ENCODE measurements at places on chromosomes 5 and 9.

- DNase-seq, result no peak
These were observed 108.0 kb downstream of the ZSWIM6 start for GRCh38 chr5:61440086-61440485.

DNA sequence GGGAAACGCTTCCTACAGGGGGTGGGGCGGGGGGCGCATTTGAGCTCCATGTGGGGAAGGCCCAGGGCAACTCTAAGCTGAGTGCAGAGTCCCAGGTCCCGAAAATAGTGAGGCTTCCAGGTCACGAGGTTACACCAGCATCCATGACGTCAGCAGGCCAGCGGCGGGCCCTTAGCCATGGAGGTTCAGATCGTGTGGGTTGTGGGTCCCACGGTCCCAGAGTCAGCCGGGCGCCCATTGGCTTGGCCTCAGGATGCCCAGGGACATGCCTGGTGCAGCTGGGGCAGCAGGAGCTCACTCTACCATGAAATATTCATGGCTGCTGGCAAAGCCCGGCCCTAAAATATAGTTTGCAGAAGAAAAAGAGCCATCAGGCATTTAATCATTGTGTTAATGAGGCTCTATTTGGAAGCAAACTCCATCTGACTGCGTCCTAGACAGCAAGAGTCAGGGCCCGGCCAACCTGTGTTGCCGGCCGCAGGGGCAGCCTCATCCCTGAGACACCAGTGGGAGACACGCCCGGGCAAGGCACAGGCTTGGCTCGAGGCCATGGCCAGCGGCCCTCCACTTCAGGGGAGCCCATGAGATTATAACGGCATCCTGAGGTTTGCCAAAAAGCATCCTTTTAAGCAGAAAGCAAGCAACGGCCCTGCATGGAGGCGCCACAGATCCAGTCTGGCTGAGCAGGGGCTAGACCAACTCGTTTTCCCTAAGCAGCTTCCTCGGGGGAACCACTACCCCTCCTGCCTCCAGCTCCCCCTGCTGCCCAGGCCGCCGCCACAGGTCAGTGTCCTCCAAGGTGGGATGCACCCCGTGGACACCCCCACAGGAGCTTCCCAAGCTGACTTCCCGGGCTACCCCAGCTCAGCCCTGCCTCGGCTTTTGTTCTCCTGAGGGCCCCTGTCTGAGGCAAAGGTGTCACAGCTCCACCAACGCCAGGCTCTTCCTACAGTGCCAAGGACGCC is 108.9 kb upstream of the PPP1R26 start:
- DNase-seq, result no peak

DNA sequence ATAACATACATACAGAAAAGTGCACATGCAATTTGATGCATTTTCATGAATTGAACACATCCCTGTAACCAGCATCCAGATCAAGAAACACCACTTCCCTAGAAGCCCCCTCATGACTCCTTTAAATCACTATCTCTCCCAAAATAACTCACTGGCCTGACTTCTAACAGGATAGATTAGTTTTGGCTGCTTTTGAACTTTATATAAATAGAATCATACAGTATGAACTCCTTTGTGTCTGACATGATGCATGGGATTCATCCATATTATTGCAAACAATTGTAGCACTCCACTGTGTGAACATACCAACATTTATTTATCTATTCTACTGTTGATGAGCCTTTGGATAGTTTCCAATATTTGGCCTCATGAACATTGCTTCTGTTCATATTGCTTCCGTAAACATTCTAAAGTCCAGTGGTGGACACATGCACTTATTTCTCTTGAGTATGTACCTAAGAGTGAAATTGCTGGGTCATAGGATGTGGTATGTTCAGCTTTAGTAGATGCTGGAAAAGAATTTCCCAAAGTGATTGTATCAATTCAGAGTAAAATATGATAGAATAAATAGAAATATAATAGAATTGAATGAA is 148.7 kb upstream of the GDNF start:
- DNase-seq, result no peak

GRCh38 chr9:37187292-37187691 is 66.9 kb downstream of the ZCCHC7 start:
- no peak for DNase-seq

- DNase-seq, result no peak
These were observed 1.8 kb downstream of the PDLIM4 start for GRCh38 chr5:132259069-132259851.

DNA sequence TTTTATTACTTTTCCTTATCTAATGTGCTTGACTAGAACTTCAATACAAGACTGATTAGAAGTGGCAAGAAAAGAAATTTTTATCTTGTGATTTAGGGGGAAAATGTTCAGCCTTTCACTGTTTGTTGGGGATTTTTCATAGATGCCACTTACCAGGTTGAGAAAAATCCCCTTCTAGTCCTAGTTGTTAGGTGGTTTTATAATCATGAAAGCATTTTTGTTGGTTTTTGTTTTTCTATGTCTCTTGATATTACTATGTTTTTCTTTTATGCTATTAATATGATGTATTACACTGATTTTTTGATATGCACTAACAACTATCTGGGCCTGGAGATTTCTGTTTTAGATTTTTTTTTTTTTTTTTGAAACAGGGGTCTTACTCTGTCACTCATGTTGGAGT is 134.0 kb downstream of the PARP8 start:
- DNase-seq, result no peak

GRCh38 chr5:56848206-56848605 is 32.9 kb downstream of the MAP3K1 start:
- no peak for DNase-seq

DNA sequence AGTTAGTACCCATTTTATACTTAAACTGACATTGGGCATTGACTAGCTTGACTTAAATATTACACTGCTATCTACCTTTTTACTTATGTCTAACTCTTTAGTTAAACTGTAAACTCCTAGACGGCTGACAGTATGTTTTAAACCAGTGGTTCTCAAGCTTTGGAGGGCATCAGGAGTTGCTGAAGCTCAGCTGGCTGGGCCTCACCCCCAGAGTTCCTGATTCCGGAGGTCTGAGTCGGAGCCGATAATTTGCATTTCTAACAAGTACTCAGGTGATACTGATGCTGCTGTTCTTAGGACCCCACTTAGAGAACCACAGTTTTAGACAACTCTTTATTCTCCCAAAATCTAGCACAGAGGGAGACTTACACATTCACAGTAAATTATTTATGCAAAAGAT is 63.3 kb upstream of the PCA3 start:
- no peak for DNase-seq

GRCh38 chr5:166963596-166963995 is 1327.8 kb upstream of the WWC1 start:
- DNase-seq, result no peak

DNA sequence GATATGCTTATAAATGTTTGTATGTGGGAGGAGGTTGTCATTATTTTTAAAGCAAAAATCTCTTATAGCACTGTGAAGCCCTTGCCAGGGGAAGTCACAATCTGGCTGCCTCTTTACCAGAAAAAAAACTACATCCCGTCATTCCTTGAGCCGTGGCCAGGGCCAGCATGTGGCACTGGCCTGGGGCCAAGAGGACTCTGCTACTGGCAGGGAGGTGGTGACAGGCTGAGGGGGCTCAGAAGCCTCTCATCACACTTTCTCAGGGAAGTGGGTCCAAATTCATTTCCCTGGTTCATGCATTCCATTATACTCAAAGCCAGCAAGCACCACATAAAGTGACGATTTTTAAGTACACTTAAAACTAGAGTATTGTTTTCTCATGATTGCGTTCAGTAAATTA is 457.3 kb downstream of the ZNF608 start:
- DNase-seq, result no peak

DNA sequence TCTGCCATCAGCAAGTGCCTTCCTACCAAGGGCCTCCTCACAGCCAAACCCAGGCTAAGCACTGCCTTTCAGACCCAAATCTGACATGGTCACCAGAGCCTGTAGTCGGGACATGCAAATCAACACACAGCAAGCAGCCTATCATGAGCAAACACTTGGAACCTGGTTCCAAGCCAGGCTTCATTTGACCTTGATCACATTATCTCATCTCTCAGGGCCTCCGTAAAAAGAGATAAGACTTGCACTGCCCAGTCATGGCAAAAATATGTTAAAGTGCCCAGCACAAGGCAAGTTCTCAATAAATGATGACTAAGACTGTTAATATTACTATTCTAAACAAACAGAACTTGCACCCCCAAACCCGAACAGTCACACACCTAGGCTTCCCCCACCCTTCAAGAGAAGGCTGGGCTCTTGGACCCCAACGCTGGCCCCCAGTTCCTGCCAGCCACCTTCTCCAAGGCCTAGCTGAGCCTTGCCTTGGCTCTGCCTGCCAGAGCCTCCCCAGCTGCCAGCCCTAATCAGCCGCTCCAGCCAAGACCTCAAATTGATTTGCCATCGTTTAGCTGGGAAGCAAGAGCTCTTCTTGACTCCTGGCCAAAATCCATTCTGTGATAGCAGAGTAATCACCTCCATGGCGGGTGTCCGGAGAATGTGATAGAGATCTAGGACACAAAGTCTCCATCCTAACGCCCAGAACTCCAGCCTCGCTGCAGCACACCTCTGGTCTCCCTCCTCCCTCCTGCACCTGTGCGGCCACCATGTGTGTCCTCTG is 18.7 kb downstream of the CPLX2 start:
- no peak for DNase-seq

DNA sequence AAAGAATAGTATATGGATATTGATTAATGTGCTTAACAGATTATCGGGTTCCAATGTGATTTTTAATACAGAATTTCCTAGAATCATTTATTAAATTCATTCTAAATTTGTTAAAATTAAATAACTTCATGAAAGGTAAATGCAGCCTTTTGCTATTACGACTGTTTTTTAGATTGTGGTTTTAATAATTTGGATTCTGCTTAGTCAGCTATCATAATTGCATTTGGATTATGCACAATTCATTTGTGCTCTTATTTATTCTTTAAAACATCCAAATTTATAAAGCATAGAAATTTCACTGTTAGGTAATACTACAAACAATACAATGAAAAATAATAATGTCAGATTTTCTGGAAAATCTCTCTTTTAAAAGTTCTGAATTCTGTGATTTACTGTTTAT is 1598.5 kb downstream of the EFNA5 start:
- DNase-seq, result no peak
